ENCODE measurements at places on chromosomes 4 and X.

DNA sequence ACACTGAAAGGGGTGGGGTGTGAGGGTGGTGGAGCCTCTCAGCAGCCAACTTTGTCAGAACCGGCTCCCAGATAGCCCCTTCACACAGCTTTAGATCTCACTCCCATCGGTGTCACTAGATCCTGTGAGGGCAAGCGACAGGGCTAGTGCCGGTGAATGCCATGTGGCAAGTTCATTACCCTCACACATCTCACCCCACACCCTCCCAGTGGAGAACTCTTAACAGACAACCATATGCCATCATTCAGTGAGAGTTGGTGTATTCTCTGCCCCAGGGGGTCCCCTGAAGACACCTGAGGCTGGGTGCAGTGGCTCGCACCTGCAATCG is 15.3 kb downstream of the SEPTIN6 start:
- DNase-seq, result no peak

DNA sequence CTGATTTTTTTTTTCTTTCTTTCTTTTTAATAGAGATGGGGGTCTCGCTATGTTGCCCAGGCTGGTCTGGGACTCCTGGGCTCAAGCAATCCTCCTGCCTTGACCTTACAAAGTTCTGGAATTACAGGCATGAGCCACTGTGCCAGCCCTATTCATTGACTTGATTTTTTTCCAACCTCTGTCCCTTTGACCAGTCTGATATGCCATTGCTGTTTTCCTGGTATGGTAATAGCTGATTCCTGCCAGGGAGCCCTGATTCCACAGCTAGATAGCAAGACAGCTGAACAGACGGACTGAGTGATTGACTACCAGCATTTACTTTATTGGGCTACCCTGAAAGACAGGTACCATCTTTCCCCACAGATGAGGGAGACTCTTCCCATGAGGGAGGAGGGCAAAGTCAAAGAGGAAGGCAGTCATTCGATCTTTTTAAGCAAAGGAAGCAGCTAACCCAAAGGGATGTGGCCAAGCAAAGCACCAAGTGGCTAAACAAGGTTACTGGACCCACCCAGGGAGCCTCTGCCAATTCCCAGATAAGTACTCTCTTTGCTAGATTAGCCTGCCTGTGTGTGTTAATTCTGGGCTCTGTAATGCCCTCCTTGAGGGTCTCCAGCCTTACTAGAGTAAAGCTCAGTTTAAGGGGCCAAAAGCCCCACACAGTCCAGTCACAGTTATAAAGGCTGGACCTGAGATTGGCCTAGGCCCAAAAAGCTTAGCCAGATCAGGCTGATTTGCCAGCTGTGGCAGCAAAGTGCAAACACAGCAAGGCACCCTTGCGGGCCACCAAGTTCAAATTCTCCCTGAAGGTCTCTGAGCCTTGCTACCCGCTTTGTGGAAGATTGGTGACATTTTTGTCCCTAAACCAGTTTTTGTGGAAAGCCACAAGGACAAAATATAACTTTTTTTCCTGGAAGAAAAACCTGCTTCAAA is 192.4 kb upstream of the GPC4 start:
- DNase-seq, result no peak

DNA sequence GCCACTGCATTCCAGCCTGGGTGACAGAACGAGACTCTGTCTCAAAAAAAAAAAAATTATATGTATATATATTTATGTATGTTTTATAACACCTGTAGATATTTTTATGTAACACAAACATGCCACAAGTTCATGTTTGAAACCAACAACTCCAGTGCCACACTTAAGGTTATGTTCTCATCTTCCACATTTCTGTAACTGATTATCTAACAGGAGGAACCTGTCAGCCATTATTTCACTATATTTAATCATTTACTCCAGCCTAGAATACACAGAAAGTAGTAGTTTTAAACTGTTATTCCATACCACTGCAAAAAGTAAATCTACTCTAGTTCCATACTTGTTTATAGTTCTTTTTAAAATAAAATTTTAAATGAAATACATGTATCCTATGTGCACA is 32.3 kb downstream of the MCUB start:
- DNase-seq, result no peak

GRCh38 chr4:38004887-38005286 is 44.7 kb downstream of the PTTG2 start:
- DNase-seq, result no peak

GRCh38 chr4:19194672-19195071 is 1057.0 kb upstream of the SLIT2 start:
- no peak for DNase-seq

DNA sequence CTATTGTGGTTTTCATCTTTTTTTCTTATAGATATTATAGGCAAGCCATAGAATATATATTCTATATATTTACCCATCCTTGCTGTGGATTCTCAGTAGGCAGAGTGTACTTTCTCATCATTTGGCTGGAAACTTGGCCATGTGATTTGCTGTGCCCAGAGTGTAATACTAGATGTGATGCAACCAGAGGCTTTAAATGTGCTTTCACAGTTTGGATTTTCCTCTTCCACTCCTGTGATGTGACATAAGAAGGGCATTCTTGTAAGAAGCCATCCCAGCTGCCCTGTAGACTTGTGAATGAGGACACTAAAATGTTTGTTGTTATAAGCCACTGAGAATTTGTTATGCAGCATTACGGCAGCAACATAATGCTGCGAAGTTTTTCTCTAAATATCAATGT is 10.4 kb upstream of the HPGDS start:
- DNase-seq, result no peak

- DNase-seq, result no peak
Observed at GRCh38 chr4:149493492-149493891, 322.2 kb downstream of the IQCM start.

DNA sequence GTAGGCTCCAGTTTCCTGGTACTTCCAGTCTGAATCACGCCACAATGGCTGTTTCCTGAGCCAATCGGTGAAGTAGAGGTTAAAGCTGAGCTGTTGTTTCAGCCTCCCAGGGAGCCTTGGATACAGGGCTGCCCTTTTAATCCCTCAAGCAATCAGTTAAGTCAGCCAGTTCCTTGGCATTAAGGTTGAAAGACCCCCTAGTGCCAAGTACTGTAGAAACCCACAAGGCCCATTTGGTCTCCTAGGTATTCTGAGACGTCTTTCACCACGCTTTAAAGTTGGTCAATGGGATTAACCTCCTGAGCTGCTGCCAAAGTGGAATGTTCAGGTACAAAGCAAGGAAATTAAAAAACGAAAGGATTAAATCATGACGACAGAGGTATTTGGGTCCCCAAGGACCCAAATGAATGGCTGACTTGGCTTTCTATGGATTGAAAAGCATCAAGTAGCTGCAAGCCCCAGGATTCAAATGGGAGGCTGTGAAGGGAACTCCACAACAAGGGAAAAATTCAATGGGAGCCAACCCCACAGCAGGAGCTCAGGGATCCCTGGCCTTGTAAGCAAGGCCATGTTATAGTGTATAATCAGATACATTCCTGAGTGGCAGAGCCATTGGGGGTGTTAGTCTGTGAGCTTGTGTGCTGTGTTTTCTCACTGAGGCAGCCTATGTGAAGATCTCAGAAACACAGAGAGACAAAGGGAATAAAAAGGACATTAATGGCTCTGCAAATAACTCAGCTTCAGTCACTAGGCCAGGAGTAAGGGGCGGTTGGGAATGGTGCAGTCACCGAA is 86.0 kb downstream of the ATG4A start:
- DNase-seq, result no peak

DNA sequence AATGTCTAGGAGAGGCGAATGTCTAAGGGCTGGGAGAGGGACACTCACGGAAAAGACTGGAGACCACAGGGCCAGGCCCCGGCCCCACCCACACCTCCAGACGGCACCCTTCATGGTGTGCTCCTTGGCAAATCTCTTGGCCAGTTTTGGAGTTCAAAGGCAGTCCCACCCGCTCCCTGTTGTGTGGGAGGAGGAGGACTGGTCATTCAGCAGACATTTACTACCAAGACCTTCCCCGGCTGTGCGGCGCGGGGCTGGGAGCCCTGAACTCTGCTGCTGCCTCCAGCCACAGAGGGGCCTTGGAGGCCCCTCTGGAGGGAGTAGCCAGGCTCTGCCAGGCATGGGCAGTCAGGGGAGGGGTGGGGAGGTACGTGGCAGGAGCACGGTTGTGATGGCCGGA is 8.7 kb upstream of the TBC1D14 start:
- no peak for DNase-seq

DNA sequence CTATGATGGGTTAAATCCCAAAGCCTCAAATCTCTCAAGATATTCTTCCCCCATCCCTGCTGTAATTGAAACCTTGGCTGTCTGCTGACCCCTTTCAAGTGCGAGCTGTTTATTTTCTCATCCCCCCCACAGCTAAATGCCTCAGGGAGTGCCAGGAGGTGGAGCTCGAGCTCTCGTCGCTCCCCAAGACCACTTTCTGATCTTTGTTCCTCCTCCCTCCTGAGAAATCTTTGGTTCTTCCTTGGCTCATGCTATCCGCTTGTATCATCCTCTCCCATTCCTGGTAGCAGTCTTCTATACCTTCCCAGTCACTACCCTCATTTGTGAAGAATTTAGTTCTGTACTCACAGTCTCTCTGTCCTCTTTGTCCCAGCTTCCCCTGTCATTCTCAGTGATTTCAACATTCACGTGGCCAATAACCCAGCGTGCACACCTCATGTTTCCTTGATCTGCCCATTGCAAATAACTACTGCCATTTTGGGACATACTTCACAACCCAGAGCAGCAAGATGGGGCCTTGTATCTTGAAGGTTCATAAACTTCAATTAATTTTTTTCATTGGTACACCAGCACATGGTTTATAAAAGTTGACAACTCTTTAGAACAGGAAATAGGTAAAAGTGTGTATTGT is 9.2 kb upstream of the SLC25A43 start:
- DNase-seq, result no peak

- DNase-seq, result no peak
Observed at GRCh38 chrX:15679246-15679645, 14.6 kb upstream of the CLTRN start.

GRCh38 chr4:99828477-99828876 is 11.8 kb downstream of the DAPP1 start:
- no peak for DNase-seq

GRCh38 chr4:48967631-48968030 is 18.4 kb upstream of the CWH43 start:
- no peak for DNase-seq

GRCh38 chr4:118798658-118799057 is 37.3 kb downstream of the SEC24D start:
- no peak for DNase-seq

Measured in activated B cell treated with CpG ODN at 0.5 μM for 24 hours (primary cell).